ENCODE measurements at places on chromosomes 7 and 10.

- no peak for DNase-seq
Measured at GRCh38 chr10:122877264-122877663, 2.1 kb downstream of the FAM24B start.

DNA sequence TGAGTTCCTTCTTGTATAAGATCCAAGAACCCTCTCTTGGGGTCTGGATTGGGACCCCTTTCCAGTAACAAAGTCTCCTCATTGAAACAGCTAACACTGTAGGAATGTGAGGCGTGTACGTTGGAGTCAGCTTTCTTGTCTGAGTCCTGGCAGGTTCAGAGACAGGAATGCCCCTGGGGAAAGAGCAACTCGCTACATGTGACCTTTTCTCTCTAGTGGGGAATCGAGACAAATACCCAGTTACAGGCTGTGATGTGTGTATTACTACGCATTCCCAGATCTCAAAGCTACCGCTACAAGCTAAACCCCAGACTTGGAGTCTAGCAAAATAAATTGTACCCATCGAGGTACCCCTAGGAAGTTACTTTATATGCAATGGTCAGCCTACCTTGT is 85.6 kb upstream of the FRMD4A start:
- no peak for DNase-seq

- DNase-seq, result no peak
Measured at GRCh38 chr7:51316666-51317581, at the start of gene COBL. Gene COBL, minus strand, starts transcription at chr7:51316809. Its CDS starts 176 bp downstream, at chr7:51316633.

- no peak for DNase-seq
Measured at GRCh38 chr10:94443549-94443948, 41.2 kb downstream of the TBC1D12 start.

DNA sequence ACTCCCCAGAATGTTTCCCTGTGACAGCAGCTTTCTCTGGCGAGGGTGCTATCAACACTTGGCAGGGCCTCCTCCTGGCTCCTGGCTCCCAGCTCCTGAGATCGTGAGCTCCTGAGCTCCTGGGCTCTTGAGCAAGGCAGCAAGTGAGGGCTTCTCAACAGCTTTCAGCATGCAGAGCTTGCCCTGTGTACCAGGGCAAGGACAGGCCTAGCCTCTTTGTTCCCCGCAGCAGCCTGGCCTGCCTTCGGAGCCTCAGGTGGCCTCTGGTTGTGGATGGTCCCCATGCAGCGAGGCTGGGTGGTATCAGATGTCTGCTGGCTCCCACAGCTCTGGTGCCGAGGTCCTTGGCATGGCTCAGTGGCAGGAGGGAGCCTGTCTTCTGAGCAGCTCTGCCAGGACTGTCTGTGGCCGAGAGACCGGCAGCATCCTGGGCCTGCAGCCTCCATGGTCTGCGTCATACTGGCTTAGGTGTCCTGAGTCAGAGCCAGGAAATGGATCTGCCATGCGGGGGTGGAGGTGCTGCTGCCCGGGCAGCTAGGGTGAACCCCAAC is 44.2 kb downstream of the ZMIZ1 start:
- DNase-seq, result no peak

GRCh38 chr10:79239275-79239779 is 107.9 kb upstream of the PPIF start:
- no peak for DNase-seq

DNA sequence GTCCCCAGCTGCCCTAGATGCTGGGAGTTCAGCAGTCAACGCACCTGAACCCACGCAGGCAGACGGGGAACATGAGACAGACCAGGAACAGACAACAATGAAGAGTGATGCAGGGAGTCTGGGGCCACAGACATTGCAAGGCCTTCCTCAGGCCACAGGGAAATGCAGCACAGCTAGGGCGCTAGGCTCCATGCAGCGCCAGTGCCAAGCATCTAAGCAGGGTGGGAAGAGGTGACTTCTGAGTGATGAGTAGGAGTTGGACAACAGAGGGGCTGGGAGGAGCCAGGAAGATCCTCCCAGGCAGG is 7.7 kb upstream of the RET start:
- no peak for DNase-seq

GRCh38 chr7:4820405-4820966 is 41.3 kb downstream of the PAPOLB start:
- DNase-seq, result no peak

DNA sequence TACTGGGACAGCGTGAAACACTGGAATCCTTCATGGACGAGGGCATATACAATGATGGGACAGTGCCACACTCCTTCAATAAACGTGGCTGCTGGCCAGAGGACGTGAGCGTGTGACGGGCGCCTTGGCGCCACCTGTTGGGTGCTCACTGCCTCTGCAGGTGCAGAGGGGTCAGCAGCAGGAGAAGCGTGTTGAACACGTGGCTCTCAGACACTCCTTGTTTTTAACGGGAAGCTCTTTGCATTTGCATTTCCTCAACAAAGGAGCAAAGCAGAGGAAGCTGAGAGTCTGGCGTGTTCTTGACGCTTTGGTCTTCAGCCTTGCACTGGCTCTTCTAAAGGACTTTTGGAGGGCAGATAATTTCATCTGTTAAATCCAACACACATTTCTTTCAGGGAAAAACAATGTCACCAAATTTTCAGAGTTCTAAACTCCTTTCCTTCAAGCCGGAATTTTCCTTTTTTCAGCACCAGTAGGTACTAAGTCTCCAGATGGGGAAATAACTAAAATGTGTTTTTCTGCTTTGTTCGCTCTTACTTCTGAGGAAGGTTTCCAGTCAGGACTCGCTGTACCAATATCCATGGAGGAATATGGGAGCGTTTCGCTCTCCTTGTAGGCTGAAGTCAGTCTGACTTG is 2.9 kb upstream of the GET4 start:
- DNase-seq, result peak; percentile 45

DNA sequence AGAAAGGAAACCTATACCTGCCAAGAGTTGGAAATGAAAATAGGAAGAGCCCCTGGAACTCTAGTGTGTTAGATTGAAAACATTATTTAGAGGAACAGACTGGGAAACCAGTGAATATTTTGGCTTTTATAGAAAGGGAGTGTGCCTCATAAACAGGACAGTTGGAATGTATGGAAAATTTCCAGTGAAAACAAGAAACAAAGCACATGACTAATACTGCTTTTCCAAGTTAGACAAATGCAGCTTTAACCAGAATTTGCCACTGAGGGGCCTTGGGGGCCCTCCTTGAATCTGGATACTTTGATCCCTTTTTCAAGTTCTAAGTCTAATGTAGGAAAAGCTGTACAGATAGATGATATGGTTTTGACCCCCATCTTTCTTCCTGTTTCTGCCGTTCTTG is 21.2 kb downstream of the ITGB8 start:
- DNase-seq, result no peak

DNA sequence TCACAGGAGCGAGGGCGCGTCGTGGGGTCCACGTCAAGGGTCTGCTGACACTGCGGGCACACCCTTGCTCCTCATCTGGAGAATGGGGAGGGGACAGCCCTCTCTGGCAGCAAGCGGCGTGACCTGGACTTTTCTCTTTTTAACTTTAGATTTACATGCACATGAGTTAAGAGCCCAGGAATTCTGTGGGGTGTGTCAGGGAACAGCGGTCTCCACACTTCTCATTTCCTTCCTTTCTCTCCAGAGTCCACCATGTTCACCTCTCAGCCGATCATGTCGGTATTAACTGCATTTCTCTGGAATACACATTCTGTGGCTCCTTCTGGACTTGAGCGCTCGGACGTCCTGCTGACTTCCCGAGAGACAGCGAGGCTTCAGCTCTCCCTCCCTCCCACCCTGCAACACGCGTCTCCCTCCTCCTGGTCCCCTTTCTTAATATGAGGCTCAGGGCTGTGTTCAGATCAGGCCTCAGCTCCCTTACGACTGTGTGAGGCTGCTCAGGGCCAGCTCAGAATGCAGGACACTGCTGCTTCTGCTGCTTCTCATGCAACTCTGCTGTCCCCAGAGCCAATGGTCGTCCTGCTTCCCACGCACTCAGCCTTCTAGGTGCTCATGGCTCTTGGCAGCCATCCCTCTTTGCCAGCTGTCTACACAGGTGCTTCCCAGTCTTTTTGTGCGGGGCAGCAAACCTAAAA is 261.3 kb downstream of the ELFN1 start:
- DNase-seq, result no peak

DNA sequence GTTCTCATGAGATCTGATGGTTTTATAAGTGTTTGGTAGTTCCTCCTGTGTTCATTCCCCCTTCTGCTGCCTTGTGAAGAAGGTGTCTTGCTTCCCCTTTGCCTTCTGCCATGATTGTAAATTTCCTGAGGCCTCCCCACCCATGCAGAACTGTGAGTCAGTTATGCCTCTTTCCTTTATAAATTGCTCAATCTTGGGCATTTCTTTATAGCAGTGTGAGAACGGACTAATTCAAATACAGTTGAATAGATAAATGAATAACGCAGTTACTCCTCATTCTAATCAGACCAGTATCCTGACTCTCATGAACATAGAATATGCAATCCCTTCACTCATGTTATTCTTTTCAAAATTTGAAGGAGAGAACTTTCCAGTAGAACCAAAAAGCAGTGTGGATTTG is 375.0 kb upstream of the FZD8 start:
- DNase-seq, result no peak

GRCh38 chr10:43867667-43868565 is 219.2 kb upstream of the ZNF32 start:
- DNase-seq, result no peak

DNA sequence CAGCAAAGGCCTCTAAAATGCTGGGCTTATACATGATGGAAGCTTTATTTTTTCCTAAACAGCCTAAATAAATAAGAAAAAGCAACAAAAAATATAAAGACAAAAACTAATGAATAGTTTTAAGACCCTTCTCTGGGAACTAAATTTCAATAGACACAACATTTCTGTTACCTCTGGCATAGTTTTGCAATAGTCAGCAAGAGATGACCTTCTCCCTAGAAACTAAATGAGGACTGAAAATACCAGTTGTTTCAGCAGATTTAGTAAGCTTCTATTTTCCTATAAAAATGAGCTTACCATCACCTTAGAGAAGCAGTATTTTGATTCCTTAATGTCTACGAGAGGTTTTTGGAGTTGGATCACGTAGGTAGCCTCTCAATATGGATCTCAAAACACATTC is 471.4 kb upstream of the NRP1 start:
- no peak for DNase-seq

DNA sequence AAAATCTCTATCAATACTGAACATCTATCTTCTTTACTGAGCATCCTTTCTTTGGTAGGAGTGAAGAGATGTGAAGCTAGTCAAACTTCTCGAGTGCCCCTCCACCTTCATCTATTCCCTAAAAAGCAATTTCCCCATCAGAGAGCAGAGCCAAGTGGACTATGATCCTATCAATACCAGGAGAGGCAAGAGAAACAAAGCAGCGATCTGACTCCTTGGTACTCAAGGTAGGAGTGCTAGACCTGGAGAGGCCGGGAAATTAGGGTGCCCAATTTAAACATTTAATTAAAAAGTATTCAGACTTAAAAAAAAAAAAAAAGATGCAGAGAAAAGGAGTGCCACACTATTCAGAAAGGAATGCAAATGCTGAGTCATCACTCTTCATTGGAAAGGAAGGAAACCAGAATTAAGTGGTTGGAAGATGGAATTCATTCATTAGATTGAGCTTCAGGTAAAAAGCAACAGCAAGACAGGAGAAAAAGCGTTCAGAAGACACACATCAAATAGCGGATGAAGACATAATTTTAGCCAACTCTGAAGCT is 1.6 kb downstream of the TIAL1 start:
- DNase-seq, result no peak

- no peak for DNase-seq
Measured at GRCh38 chr7:81560708-81561107, 209.1 kb downstream of the HGF start.

DNA sequence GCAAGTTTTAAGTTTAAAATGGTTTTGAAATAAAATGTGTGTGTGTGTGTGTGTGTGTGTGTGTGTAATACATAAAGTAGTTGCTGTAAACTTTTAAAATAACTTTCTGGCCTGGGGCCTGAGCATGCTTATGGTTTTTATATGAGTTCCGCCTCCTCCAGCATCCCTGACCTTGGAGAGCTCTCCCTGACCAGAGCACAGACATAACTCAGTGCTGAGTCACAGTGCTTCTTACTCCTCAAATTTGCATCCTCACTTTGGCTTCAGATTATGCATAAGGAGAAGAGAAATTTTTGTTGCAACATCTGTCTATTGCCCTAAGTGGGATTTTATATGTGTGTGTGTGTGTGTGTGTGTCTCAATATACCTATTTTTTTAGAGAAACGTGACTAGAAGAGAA is 200.8 kb downstream of the ELMO1 start:
- DNase-seq, result peak; percentile 81

DNA sequence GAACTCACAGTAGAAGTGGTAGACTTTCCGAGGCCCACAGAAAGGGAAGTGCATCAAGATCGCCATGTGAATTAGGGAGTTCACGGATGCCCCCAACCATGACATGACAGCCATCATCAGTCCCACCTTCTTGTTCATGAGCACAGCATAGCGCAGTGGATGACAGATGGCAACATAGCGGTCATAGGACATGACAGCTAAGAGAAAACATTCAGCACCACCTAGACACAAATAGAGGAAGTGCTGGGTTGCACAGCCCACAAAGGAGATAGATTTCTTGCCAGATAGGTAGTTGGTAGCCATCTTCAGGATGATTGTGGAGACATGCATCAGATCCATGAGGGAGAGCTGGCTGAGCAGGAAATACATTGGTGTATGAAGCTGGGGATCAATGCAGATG is 342 bp downstream of the OR2AE1 start:
- DNase-seq, result no peak

- no peak for DNase-seq
Measured at GRCh38 chr10:124575107-124576035, 113.7 kb downstream of the LHPP start.

DNA sequence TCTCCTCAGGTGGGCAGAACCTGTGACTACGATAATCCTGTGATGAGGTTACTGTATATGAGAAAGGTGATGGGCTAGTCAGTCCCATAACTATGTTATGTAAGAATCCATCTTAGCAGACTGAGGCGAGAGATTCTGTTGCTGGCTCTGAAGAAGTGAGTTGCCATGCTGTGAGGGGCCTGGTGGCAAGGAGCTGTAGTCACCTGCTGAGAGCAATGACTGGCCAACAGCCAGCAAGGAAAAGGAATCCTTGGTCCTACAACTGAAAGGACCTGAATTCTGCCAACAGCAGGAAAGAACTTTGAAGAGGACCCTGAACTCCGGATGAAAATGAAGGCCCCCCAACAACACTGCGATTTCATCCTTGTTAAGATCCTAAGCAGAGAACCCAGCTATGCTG is 31.0 kb upstream of the DNAJB12 start:
- DNase-seq, result no peak

- DNase-seq, result no peak
Measured at GRCh38 chr10:28094121-28094520, 95.2 kb upstream of the ODAD2 start.

DNA sequence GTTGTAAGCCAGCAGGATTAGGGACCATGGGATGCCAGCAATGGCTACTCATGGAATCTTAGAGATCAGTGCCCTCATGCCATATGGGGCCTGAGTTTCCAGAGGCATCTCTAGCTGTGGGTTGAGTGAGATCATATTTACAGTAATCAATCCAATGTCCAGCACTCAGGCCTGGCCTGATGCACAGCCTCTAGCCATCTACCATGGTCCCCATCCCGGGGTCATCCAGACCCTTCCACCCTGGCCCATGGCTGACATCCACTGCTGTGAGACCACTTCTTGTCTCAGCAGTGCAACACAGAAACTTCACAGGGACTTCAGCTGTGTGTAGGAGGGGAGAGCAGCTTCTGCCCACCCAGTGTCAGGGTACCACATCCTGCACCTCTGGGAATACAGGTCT is 6.5 kb upstream of the ADCY1 start:
- no peak for DNase-seq

Measured in forelimb muscle (tissue), 1 donor.